ENCODE measurements at places on chromosomes 5 and 9.

- DNase-seq: no peak
Measured at GRCh38 chr5:5751987-5752386, 329.5 kb downstream of the ICE1 start.

DNA sequence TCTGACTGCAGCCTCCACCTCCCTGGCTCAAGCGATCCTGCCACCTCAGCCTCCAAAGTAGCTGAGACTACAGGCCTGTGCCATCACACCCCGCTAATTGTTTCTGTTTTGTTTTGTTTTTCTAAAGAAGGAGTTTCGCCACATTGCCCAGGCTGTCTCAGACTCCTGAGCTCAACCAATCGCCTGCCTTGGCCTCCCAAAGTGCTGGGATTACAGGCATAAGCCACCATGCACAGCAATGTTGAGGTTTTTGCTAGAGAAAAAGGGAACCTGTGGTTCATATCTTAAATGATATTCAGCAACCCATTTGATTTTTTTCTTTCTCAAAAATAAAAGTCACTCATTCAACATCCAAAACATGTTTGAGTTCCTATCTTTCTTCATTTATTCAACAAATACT, 20.4 kb upstream of the DELE1 start:
- no peak for DNase-seq

- DNase-seq: no peak
Measured at GRCh38 chr9:98226957-98227356, 28.5 kb downstream of the TBC1D2 start.

DNA sequence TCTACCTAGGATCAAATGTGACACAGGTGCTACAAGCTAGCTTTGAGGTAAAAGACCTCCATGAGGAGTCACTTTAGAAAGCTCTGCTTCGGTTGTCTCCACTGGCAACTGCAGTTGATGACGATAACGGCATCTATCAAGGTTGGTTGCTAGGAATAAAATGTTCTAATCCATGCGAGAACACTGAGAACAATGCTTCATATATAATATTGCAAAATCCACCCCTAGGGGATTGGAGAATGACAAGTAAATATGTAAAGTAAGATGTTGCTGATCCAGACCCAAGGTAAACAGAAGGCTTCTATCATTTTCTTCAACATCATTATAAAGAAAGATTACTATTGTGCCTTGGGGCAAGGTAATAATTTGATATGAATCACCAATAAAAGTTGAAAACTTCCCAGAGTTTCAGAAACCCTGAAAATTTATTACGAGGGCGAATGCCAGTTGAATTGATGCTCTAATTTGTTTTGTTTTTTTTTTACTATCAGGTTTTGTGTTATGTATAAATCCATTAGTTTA, 1003.4 kb downstream of the CDH18 start:
- no peak for DNase-seq

- no peak for DNase-seq
Measured at GRCh38 chr9:135098400-135099105, 11.1 kb downstream of the OLFM1 start.

GRCh38 chr9:4299005-4299795, 668 bp downstream of the GLIS3 start:
- no peak for DNase-seq

- no peak for DNase-seq
Measured at GRCh38 chr5:16671208-16671607, 54.4 kb upstream of the RETREG1 start.

DNA sequence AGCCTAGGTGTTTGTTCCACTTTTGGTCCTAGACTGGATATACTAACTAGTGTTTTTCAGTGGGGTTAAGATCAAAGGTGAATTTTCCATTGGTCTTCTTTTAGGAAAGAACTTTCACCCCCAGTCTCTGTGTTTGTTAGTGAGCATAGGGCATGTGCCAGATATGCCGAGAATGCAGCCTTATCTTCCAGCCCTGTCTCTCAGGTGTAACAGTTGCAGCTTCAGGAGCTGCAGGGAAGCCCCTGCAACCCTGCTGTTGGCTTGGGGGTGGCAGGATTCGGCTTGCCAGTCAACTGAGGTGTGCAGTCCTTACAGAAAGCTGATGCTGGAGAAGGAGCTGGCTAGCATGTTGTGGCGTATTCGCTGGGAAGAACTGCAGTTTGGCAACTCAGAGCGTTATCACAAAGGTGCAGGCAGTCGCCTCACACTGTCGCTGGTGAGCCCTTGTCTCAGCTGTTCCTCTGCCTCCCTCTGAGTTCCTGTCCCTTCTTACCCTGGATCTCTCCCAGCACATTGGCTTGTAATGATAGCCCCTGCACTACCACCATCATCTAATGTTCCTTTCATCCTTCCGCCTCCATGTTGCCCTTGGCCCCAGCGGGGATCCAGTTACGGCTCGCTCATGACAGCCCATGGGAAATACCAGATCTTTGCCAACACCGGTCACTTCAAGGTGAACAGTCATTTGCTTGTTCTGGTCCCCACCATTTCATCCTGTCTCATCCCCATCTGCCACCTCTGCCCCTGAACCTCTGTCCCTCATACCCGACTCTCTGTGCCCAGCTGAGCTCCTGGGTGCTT, 10.1 kb downstream of the NPR2 start:
- no peak for DNase-seq

- no peak for DNase-seq
Measured at GRCh38 chr5:33557605-33558004, 116.8 kb downstream of the TARS1 start.

Data from NCI-H187 treated with DMSO at 0.1 percent for 48 hours (cell line).